ENCODE measurements at places on chromosomes 13 and 19.

DNA sequence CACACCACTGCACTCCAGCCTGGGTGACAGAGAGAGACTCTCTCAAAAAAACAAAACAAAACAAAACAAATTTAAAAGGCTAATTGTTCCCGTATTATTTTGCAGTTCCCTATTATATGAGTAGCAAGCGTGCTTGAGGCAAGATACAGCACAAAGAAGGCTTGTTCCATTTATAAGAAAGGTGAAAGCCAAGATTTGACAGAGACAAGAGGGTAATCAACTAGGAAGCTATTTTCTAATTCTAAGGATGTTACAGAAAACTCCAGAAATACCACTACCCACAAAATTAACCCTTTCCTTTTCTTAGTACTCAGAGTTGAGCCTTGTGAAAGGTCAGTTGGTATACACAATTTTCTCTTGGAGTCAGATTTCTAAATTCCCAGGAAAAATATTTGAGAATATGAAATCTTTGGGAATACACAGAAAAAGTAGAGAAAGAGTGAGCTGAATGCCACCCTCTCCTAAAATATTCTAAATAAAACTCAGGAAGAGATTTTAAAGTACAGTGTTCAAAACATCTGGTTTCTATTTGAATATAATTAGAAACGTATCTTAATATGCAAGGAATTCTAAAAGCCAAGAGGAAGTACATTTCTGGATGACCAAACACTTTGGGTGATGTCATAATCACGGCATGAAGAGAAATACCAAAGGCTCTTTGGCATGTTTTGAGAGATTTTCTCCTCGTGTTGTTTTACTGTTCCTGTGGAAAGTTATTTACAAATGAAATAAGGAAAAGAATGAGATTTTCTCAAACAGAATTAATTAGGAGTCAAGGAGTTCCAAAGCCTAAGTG lies 63.0 kb upstream of the FLT1 start:
- no peak for DNase-seq

DNA sequence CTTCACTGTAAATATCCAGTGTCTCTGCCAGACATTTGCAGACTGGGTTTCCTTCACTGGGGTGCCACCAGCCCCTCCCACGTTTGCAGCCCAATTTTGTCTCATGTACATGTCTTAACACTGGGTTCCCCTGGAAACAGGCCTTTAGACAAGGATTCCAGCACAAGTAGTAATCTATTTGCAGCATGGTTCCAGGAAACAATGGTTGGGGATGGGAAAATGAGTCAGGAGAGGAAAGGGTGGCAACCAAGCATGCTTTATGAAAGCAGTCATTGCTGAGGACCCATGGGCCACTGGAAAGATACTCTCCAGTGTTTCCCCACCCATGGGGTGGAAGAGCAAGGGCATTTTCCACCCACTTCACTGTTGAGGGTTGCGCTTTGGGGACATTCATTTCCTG lies 53.6 kb upstream of the FARP1 start:
- DNase-seq: no peak

GRCh38 chr13:35808846-35809245 lies 322.3 kb downstream of the DCLK1 start:
- no peak for DNase-seq

DNA sequence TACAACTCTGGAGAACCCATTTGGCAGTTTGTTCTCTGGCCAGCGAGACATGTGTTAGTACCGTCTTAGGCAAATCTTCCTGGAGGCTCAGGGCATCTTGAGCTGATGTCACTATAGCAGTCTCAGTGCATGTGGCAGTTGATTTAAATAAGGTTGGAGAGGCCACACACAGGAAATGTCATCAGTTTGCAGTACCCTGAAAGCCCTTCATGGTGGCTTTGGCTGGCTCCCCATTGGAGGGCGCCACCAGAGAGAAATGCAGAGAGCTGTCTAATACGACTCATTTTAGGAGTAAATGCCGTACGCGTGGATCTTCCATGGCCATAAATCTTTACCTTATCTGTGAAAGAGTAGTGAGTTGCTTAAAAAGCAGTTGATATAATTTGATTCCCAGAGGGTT lies 163.1 kb downstream of the STK24 start:
- no peak for DNase-seq

GRCh38 chr19:11639245-11639601 lies 41.9 kb downstream of the ZNF627 start:
- DNase-seq: no peak

GRCh38 chr19:28605501-28606268 lies 607.3 kb downstream of the UQCRFS1 start:
- no peak for DNase-seq

DNA sequence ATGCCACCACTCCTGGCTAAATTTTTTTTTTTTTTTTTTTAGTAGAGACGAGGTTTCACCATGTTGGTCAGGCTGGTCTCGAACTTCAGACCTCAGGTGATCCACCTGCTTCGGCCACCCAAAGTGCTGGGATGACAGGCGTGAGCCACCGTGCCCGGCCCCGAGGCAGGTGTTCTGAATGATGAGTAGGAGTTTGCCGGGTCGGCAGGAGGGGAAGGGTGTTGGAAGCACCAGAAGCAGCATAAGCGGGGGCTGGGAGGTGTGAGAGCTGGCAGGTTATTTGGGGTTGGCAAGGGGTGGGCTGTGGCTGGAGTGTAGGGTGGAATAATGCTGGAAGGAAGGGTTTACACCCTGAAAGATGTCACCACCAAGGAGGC lies 1.8 kb downstream of the SPPL2B start:
- DNase-seq: no peak

DNA sequence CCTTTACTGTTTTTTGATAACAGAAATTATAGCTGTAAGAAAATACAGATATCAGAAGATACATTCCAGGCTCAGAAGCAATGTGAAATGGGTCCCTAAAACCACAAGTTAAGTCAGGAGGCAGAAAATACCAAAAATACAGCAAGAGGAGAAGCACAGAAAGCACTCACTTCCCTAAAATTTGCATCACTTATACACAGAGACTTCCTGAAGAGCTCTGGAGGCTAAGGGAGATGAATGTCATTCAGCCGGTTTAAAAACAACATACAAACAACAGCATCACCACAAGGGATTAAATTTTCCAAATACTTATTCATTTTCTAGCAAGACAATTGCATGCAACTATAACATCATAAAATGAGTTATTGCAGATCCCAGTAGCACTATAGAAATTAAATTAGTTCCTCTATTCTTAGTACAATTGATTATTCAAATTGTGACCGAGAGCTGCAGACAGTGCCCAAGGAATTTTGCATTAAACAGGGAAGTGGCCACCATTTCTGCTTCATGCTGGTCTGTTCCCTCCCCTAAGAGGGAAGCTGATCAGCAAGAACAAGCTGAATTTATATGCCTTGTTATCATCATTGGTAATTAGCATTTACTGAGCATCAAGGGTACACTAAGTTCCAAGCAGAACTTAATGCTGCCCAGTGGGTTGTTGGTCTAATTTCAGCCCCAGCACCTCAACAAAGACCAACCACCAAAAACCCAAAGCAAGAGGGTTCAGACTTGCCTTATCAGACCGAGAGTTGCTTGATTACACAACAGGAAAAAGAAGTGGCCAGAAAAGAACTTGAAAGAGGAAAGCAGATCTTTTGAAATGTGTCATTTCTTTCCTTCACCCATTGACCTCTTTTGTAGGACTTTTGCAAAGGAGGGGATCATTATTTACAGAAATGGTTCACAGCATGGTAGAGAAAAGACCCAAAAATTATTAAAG lies 140.7 kb downstream of the KCTD12 start:
- no peak for DNase-seq

GRCh38 chr19:16628984-16629691 lies 1.1 kb upstream of the MED26 start:
- DNase-seq: no peak

DNA sequence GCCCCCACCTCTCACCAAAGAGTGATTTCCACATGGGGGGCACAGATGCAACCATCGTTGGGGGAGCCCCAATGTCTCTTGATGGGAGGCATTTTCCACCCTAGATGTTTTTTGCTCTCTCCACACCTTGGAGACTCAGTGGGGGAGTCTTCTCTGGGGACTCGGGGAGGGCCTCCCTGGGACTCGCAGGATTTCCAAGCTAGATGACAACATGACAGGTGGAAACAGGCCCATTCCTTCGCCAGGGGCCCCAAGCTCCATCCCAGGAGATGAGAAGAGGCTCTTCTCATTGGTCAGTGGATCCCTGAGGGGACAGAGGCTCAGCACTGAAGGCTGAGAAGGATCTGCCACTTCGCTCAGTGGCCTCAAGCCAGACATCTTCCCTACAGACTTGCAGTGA lies 12.7 kb upstream of the KIR2DL4 start:
- DNase-seq: no peak

- DNase-seq: no peak
These were observed 596.5 kb upstream of the KLF12 start for GRCh38 chr13:74730556-74731331.

DNA sequence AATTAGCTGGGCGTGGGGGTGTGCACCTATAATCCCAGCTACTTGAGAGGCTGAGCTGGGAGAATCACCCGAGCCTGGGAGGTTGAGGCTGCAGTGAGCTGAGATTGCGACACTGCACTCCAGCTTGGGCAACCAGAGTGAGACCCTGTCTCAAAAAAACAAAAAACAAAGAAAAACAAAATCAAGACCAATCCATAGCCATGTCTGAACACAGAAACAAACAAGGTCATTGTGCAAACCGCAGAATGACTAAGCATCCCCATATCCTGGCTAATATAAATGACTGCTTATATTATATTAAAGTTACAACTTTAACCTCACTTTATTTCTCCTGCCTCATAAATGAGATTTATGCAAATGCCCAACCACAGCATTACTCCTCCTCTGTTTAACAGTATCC lies 2.3 kb upstream of the LYPD3 start:
- no peak for DNase-seq

- no peak for DNase-seq
These were observed 22.0 kb downstream of the MUC16 start for GRCh38 chr19:8988204-8988603.

GRCh38 chr13:76783798-76784197 lies 102.4 kb downstream of the KCTD12 start:
- DNase-seq: no peak

GRCh38 chr13:40940841-40941240 lies 78.3 kb downstream of the ELF1 start:
- DNase-seq: no peak

GRCh38 chr19:3606690-3607289 lies at the start of gene TBXA2R:
Gene TBXA2R, minus strand, starts transcription at chr19:3606875. Its CDS starts 6,241 bp downstream, at chr19:3600634.
- peak; percentile 29 for DNase-seq

- no peak for DNase-seq
These were observed 768 bp downstream of the TMPRSS9 start for GRCh38 chr19:2360833-2361232.

DNA sequence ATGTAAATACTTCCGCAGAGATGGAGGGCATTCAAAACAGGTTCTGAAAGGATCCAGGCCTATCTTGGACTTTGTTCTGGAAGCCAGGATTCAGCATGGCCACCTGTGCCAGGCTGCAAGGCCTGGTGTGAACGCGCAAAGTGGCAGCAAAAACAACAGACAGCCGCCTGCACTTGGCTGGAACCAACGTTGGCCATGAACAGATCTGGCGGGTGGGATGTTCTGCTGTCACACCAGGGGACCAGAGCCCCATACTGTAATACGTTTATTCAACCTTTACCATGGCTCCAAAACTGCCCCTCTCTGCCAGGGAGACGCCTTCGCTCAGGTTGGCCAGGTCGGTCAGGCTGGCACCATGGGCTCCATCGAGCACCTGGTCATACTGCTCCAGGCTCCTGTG lies 69.7 kb downstream of the EPS15L1 start:
- no peak for DNase-seq

- peak; percentile 25 for DNase-seq
These were observed at the start of gene GPR183 for GRCh38 chr13:99307247-99307646. Gene GPR183, minus strand, starts transcription at chr13:99307399. Its CDS starts 11,254 bp downstream, at chr13:99296145.

DNA sequence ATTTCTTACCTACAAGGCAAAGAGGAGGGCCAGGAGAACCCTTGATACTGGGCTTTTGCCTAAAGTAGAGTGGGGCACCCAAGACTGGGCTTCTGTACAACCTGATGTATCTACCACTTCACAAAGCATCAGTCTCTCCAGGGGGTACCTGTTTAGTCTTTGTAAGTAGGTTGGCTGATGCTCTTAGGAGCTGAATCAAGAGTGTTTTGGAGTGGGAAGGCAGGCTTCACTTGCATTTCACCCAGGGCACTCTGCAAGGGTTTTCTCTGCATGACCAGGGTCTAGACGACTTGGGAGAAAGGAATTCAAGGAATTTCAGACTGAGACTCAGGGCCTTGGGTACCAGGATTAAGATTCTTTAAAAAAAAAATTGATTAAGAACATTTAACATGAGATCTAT lies 361.5 kb downstream of the RFC3 start:
- no peak for DNase-seq

DNA sequence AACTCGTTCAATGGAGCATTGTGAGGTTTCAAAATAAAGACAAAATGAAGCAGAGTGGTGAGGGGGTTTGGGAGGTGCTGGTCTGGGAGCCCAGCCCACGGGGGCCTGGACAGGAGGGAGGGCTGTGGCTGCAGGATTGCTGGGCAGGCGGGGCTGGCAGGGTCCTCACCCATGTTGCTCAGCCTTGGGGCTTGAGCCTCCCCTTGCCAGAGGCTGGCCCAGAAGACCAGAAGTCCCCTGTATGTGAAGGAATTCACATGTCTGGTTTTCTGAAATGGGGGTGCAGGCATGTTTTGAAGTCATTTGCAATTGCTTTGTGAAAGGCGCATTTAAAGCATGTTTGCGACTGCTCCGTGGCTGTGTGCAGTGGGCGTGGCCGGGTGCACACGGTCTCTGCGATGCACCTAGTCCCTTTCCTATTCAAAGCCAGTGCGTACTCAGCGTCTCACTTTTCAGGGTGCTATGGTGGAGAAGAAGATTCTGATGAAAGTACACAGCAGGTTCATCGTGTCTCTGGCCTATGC lies 2.3 kb downstream of the GRK1 start:
- no peak for DNase-seq

DNA sequence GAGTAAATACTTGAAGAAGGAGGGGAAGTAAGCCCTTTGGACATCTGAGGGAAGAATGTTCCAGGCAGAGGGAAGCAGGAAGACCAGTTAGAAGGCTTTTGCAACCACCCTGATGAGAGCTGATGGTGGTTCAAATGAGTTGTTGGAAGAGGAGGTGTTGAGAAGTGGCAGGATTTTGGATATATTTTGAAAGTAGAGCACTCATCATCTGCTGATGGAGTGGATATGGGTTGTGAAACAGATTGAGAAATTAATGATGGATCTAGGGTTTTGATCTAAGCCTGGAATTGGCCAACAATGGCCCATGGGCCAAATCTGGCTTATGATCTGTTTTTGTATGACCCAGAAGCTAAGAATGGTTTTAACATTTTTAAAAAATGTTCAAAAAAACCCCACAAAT lies 230.7 kb downstream of the NDFIP2 start:
- DNase-seq: no peak

GRCh38 chr19:13839130-13839937 lies 37.6 kb upstream of the NANOS3 start:
- DNase-seq: peak; percentile 62

DNA sequence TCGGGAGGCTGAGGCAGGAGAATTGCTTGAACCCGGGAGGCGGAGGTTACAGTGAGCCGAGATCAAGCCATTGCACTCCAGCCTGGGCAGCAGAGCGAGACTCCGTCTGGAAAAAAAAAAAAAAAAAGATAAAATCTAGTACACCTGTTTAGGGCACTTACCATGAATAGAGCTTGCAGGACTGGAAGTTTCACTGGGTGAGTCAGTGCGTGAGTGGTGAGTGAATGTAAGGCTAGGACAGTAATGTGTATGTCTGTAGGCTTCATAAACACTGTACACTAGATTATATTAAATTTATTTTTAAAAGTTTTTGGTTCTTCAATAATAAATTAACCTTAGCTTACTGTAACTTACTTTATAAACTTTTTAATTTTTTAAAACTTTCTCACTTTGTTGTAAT lies 22.9 kb downstream of the PPP5C start:
- DNase-seq: no peak

- no peak for DNase-seq
These were observed 487.9 kb downstream of the DCT start for GRCh38 chr13:93991569-93991968.

- DNase-seq: no peak
These were observed 1.7 kb upstream of the WBP4 start for GRCh38 chr13:41059456-41060081.

Measured in T-helper 17 cell (primary cell).